Fibroblast of lung (primary cell): ENCODE measurements at places on chromosomes 5 and 9. TPM values are rescaled to one million over a fixed set of nuclear protein-coding genes. Genes with fewer than 3 reads are reported as not detected.
A peak's percentile ranks its signal among the peaks of the same experiment; 100 is the strongest.

F12 gene
- total RNA-seq: under 0.01 and 0.50 TPM in 2 replicates

MYO10 gene
- 82.2 and 95.5 TPM in 2 replicates for total RNA-seq

DNA sequence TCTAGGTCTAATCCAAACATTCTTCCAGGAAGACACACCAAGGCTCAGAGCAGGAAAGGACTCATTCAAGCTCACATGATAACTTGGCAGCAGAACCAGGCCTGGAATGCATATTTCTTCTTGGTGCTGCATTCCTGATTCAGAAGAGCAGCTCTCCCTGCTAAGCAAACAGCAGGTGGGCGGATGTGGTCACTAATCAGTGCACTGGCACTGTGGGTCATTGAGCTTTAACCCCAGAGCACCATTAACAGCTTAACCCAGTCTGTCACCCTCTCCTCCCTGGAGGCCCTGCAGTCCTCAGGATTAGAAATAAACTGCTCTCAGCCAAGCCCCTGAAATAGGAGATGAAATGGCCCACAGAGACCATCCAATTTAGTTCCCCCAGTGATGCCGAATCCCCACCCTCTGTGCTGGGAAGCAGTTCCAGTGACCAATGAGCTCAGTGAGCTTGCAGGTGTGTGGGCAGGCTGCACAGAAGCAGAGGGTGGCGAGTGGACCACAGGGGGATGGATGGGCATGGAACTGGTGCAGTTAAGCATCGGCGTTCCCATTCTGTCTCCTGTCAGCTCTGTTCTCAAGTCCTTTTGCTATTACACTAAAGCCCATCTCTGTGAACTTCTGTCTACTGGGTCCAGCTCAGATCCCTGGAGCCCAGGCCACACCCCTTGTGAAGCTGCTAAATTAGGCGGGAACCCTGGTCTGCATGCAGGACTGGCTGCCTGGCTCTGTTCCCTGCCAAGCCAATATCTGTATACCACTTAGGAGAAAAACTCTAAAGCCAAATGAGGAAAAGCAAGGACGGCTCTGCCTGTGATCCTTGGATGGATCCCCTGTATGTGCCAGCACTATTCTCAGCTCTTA, 16.6 kb upstream of the MEGF9 start:
- DNase-seq: peak; percentile 73

- DNase-seq: no peak
These were observed 203.7 kb downstream of the ROR2 start for GRCh38 chr9:91746357-91746756.

GRCh38 chr5:146767534-146767933, 111.0 kb downstream of the PPP2R2B start:
- no peak for DNase-seq

- DNase-seq: no peak
These were observed 5.1 kb downstream of the TTC23L start for GRCh38 chr5:34844106-34844505.

GRCh38 chr5:130529511-130530485, 625.5 kb downstream of the CHSY3 start:
- DNase-seq: no peak

- no peak for DNase-seq
These were observed 7.9 kb downstream of the FCN1 start for GRCh38 chr9:134909511-134910481.

ZBTB6 gene
- 14.1 and 16.3 TPM in 2 replicates for total RNA-seq

DNA sequence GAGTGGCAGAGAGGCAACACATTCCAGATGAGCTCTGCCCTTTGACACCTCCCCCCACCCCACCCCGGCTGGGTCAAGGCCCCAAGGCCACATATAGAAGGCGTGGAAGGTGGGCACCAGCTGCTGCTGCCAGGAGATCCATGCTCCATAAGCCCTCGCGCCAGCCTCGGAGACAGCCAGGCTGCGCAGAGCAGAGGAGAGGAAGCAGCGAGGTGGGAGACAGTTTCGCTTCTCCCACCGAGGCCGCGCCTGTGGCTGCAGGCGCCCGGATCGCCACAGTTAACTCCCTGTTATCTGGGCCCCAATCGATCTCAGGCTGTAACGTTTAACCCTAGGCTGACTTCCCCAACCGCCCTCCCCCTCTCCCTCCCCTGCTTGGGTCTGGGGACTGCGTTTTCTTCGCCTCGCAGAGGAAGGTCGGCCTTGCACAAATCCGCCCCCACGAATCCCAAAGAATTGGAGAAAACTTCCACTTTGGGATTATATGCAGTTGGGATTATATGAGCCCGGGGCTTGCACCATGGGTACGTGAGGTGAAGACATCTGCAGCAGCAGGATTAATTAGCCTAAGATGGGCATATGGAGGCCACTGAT, 1.1 kb upstream of the CXXC5 start:
- no peak for DNase-seq

GRCh38 chr5:119319401-119319800, 36.4 kb upstream of the TNFAIP8 start:
- DNase-seq: no peak

CDKN2B-AS1 gene
- total RNA-seq: 3.9 and 7.6 TPM in 2 replicates

EPB41L4B gene
- total RNA-seq: 1.5 and 2.8 TPM in 2 replicates

GRCh38 chr9:81083854-81084512, 605.4 kb downstream of the TLE1 start:
- DNase-seq: peak; percentile 92

GRCh38 chr9:111712369-111712768, 51.0 kb downstream of the GNG10 start:
- no peak for DNase-seq

GRCh38 chr9:120941046-120941770, 14.6 kb upstream of the TRAF1 start:
- DNase-seq: no peak

GBGT1 gene
- 3.3 and 4.1 TPM in 2 replicates for total RNA-seq

DNA sequence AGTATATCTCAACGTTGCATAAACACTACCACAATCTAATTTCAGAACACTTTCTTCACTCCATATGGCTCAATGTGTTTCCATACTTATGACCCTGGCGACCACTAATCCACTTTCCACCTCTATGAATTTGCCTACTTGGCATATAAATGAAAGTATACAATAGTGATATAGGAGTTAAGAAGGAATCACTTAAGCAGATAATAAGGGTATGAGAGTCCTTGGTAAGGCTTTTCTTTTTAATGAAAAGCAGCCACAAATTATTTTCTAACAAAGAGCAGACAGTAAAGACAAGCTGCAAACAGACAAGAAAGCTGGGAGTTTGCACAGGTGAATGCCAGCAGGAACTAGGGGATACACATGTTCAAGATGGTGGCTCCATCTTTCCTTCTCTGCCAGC, 615.1 kb upstream of the NUDT12 start:
- no peak for DNase-seq

CCT5 gene
- total RNA-seq: 360 and 406 TPM in 2 replicates

EIF4EBP3 gene
- total RNA-seq: 1.8 and 2.3 TPM in 2 replicates

SPATA9 gene
- total RNA-seq: 0.51 and 0.66 TPM in 2 replicates

GRCh38 chr5:5266297-5266696, 126.2 kb downstream of the ADAMTS16 start:
- no peak for DNase-seq

- peak; percentile 94 for DNase-seq
These were observed at the start of gene NDUFB6 for GRCh38 chr9:32572900-32573523. Gene NDUFB6, minus strand, starts transcription at chr9:32573159. Its CDS starts 99 bp downstream, at chr9:32573060.

GRCh38 chr5:11878814-11879213, 25.4 kb downstream of the CTNND2 start:
- no peak for DNase-seq

- DNase-seq: no peak
These were observed 288.4 kb downstream of the EBF1 start for GRCh38 chr5:158811350-158811749.
